ENCODE measurements at places on chromosomes 5 and 9. TPM values are rescaled to one million over a fixed set of nuclear protein-coding genes. Genes with fewer than 3 reads are reported as not detected.

Gene ZNF484
- total RNA-seq = 12.3 TPM

Gene FEM1C
- 15.3 TPM for total RNA-seq

Gene NOXA1
- 14.3 TPM for total RNA-seq

- no peak for DNase-seq
Observed at GRCh38 chr9:94802251-94802650, 75.8 kb downstream of the AOPEP start.

DNA sequence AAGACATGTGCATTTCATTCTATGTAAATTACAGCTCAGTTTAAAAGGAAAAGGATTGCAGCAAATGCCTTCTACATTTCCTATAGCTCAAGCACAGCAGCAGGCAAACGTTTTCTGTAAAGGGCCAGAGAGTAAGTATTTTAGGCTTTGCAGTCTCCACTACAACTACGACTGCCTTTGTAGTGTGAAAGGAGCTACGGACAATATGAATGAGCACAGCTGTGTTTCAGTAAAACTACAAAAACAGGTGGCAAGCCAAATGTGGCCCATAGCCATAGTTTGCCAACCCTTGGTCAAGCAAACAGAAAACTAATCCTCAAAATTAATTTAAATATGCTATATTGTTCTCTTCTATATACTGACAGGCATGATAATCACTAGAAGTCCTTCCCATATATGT lies 7.2 kb downstream of the PTBP3 start:
- no peak for DNase-seq

Gene IFT74
- total RNA-seq = 15.5 TPM

DNA sequence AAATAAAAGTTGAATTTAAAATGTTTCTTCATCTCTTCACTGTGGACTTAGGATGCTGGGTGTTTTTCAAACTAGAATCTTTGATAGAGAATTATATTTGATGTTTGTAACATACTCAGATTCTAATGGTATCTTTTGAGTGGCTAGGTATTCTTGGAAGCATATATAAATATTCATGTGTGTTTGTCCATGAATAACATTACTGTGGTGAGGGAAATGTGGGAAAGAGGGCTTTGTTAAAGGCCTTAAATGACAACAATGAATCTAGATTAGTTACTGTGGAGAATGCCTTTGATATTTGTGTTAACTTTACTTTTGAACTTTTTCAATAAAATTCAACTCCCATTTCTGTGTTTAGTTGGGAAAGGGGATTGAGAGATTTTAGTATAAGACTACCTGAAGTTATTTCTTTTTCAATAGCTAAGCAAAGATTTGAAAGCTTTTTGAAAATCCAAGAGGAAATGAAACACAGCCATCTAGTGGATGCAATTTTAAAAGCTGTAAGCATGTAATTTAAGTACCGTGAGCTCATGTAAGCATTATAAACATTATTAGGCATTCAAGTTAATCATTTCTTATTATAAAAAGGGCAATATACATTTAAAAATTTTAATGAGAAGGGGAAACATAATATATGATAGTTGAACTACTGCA lies 69.6 kb downstream of the CCDC171 start:
- no peak for DNase-seq

Gene SPINK7
- not detected for total RNA-seq

DNA sequence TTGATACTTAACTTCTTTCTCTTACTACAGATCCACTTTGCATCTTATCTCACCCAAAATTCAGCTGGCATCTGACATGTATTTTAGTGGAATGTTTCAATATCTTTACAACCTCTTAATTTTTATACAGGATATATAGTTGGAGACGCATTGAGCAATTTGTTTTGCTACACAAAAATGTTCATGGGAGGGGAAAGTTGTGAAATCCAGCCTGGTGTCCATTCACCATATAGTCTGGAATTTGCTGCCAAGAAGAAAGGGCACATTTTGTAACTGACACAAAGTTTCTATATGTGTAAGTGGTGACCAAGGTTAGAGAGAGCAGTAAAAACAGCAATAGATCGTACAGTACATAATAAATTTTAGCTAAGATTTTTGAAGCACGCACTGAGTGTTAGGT lies 14.0 kb upstream of the CHD1 start:
- DNase-seq = no peak

DNA sequence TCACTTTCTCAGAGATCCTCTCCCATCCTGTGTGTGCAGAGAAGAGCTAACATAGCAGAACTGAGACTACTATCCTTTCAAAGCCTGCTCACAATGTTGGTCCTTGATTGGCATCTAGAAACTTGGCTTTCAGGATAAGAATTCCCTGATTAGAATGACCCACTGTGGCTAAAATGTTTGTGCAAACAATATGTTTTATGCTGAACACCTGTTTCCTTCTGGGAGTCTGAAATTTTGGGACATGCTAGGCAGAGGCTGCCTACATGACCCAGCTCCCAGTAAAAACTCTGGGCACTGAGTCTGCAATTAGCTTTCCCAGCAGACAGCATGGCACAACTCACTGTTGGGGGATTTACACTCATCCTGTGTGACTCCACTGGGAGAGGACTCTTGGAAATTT lies 78.9 kb downstream of the CFAP95 start:
- no peak for DNase-seq

GRCh38 chr5:126332326-126332725 lies 90.9 kb upstream of the GRAMD2B start:
- no peak for DNase-seq

DNA sequence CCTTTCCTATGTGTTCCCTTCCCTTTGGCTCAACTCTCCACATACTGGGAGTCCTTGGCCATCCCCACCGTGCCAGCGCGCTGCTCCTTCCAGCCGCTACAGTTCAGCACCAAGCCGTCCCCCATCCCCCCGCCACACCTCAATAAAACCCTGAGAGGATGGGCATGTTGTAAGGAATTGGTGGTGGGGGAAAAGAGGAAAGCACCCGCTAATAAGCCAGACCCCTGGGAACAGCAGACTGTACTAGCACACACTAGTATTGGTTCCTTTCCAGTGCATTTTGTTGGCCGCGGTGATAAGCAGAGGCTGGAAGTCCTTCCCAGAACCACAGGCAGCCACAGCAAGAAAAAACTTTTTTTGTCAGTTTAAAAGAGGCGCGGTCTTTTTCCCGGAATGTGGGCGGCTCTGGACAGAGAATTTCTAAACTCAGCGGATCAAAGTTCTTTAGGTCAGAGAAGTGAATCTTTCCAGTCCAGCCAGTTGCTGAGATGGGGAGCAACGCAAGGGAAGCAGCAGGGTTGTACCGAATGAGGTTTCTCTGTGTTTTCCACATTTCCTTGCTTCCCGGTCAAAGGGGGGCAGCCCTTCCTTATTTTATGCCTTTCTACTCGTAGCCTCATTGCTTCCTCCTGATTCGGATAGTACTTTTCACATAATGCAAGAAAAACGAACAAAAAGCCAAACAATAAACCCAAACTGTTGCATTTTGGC lies 2.1 kb downstream of the CHSY3 start:
- no peak for DNase-seq

Data from type B pancreatic cell (in vitro differentiated cells).